ENCODE measurements at places on chromosomes 16 and 17.

DNA sequence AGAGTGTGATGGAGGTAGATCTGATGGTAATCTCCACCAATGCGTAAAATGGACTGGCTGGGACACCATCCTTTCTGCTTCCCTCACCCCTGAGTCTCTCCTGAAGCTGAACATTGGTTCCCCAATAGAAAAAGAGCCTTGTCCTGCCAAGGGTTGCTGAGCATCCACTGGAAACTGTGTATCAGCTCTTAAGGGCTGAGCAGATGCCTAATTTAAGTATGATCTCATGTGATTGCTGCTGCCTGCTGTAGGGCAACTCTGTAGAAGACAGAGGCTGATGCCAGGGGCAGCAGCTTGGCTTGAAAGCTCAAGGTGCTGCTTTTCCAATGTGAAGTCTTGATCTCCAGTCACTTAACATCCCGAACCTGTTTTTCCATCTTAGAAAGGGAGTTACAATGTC lies 310.3 kb upstream of the CCL2 start:
- DNase-seq: no peak

DNA sequence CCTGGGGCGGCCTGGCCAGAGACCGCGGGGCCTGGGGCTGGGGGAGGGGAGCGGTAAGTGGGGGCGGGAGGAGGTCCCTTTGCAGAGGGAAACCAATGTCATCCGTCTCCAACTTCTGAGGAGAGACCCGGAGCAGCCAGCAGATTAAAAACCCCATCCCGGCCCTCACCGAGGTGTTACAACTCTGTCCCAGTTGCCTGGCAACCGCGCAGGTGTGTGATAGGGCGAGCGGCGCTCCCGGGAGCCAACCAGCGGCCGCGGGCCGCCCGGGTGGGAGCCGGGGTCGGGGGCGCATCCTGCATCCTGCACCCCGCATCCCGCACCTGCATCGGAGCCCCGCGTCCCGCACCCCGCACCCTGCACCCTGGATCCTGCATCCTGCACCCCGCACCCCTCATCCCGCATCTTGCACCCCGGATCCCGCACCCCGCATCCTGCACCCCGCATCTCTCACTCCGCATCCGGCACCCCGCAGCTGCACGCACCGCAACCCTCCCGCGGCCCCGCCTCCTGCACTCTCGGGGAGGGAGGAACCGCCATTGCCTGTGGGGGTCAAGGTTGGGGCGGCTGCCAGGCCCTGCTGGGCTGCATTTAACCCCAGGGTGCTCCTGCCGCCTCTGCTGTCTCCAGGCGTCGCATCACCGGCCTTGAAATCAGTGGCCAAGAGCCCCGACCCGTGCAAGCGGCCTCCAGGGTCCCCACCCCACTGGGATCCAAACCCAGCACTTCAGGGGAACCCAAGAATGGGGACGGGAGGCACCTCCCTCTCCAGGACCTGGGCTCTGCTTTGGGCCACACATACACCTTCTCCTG lies 47.3 kb downstream of the RTN4RL1 start:
- DNase-seq: no peak

GRCh38 chr17:38748149-38748891 lies at the start of gene PCGF2:
Gene PCGF2, minus strand, starts transcription at chr17:38748336. Its CDS starts 7,934 bp downstream, at chr17:38740402.
- DNase-seq: peak; percentile 94

GRCh38 chr17:61904094-61904710 lies 23.6 kb downstream of the INTS2 start:
- no peak for DNase-seq

DNA sequence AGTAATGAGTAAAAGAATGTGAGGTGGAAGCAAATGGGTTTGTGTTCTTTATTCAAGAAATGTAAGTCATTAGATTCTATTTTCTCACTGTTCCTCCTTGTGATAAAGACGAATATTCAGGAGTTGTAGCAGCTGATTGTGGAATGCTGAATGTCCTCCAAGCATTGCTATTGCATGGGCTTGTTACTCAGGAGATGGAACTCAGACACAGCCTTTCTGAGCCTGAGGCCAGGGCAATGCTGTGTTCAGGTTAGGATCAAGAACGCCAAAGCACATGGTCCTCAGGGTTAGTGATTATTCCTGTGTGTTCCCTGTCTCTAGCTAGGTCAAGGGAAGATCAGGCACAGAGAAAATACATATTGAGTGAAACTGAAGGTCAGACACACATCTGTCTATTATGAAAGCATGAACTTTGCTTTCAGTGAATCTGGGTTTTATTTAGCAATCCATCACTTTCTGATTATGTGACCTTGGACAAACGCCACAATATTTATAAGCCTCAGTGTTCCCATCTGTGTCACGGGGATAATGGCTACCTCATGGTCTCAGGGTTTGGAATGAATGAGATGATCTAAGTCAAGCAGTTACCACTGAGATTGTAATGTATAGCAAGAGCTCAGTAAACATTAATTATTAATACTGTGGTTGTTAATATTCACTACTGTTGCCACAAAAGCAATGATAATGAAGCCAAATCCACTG lies 426.8 kb upstream of the DYNLRB2 start:
- no peak for DNase-seq

- DNase-seq: no peak
These were observed 44.8 kb upstream of the CLEC18B start for GRCh38 chr16:74465851-74466685.

- no peak for DNase-seq
These were observed 71.8 kb downstream of the PRKCA start for GRCh38 chr17:66373944-66374817.

- DNase-seq: no peak
These were observed 174.9 kb downstream of the SEC14L1 start for GRCh38 chr17:77315551-77316190.

- DNase-seq: no peak
These were observed 22.9 kb downstream of the ALDH3A2 start for GRCh38 chr17:19671433-19671832.

DNA sequence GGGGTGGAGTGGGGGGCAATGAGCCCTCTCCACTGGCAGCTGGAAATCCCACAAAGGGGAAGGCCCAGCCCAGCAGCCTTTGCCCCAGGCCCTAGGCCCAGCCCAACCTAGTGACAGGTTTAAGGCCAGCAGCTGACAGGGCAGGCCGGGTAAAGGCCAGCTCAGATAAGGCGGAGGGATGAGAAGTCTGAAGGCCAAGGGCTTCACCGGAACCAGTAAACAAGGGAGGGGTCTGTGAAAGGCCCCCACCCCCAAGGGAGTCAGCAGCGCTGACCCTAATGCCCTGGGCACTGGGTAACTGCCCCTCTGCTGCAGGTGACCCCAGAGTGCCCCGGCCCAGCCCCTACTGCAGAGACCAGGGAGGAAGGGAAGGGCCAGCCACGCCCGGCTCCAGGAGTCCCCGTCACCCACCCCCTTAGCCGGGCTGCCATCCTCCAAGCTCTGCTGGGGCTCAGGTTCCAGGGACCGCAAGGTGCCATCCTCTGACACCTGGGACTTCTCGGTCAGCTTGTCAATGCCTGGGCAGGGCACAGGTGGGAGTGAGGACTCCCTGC lies 17.5 kb downstream of the OTOP3 start:
- DNase-seq: no peak

DNA sequence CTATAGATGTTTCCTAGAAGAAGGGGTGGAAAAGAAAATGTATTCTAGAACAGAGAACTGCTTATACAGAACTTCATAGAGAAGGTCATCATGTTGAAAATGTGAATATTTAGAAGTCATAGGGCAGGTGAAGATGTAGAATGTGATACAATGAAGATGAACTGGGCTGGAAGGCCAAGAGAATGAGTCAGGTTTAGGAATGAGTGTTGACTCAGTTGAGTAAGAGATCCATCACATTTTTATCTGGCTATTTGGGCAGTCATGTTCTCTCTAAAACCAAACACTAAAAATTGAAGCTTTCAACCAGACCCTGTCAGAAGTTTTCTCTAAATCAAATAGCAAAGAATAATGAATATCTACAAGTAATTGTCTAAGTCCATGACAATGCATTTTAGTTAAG lies 660.5 kb downstream of the KCNJ2 start:
- DNase-seq: no peak
